ENCODE measurements at places on chromosomes 13 and 19.

DNA sequence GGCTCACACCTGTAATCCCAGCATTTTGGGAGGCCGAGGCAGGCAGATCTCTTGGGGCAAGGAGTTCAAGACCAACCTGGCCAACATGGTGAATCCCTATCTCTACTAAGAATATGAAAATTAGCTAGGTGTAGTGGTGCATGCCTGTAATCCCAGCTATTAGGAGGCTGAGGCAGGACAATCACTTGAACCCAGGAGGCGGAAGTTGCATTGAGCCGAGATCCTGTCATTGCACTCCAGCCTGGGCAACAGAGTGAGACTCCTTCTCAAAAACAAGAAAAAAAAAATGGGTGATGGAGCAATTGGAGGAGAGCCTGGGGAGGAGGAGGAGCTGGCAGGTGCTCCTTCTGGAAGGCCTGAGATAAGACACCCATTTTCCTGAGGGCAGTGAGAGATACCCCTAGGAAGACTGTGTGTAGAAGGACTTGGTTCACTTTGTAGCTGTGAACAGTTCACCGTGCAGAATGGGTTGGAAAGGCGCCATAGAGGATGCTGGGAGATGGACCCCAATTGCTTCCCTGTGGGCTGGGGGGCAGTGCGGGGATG is 8.7 kb upstream of the CARM1 start:
- DNase-seq = no peak

DNA sequence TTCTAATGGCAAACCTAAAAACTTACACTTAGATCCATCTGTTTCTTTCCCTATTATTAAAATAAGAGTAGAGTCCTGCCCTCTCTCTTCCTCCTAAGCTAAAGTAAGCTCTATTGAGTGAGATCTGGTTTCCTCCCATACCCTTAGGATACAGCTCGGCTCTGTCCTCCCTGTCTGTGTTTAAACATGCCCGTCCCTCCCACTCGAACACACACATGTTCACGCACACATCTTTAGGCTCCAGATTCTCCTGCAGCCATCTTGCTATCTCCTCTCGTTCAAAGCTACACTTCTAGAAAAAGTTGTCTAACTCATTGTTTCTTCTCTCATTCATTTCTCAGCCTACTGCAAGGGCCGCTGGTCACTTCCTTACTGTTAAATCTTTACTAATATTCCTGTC is 15.1 kb upstream of the CEBPG start:
- DNase-seq = no peak

DNA sequence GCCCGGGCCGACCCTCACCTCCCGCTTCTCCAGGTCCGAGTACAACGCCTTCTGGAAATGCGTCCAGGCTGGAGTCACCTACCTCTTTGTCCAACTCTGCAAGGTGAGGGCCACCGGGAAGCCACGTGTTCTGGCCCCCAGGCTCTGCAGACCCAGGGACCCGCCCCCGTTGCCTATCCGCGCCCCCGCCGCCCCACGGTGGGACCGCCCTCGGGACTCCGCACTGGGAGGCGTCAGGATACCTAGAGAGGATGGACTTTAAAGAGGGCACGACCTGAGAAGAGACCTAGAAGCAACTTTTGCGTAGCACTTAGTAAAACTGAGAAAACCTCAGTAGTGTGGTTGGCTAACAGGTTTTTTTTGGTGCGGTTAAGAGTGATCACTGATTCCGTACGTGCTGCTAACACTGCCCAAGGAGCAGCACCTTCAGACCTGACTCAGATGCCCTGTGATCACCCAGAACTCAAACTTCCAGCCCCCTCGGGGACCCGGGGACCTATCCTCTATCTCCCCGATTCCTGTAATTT is 492 bp downstream of the TMEM147 start:
- peak; percentile 34 for DNase-seq

- DNase-seq = no peak
These were observed 407.2 kb downstream of the GPC5 start for GRCh38 chr13:91805605-91806004.

DNA sequence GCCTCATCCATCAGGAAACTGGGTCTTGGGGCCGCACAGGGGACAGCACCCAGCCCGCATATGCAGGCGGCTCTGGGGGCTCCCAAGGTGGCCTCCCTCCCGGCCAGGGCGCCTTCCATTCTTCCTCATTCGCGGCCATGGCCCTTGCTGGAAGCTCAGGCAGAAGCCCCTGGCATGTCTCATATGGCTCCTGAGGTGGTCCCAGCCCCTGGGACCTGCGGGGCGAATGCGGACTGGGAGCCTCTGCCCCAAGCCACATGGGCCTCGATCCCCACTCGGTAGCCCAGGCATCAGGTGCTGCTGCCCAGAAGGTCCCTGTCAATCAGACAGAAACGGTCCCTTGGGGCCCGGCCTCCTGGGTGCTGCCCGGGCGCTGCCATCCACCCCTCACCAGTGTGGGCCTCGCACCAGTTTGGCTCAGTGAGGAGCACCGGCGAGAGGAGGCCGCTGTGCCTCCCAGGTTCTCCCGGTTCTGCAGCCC is 301.6 kb downstream of the TEX29 start:
- DNase-seq = no peak

DNA sequence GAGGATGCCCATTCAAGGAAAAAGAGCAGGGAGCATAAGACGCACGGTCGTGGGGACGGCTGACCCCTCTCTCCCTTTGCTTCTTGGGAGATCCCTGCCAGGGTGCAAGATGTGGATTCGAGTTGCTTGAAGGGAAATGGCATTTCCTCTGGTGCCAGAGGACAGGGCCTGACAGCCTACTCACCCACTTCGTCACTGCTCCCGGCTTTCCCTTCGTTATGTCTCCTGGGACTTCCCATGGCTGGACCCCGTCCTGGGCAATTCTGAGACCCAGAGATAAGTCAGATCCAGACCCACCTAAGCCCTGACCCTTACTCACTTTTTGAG is 1.2 kb downstream of the TBC1D17 start:
- no peak for DNase-seq

DNA sequence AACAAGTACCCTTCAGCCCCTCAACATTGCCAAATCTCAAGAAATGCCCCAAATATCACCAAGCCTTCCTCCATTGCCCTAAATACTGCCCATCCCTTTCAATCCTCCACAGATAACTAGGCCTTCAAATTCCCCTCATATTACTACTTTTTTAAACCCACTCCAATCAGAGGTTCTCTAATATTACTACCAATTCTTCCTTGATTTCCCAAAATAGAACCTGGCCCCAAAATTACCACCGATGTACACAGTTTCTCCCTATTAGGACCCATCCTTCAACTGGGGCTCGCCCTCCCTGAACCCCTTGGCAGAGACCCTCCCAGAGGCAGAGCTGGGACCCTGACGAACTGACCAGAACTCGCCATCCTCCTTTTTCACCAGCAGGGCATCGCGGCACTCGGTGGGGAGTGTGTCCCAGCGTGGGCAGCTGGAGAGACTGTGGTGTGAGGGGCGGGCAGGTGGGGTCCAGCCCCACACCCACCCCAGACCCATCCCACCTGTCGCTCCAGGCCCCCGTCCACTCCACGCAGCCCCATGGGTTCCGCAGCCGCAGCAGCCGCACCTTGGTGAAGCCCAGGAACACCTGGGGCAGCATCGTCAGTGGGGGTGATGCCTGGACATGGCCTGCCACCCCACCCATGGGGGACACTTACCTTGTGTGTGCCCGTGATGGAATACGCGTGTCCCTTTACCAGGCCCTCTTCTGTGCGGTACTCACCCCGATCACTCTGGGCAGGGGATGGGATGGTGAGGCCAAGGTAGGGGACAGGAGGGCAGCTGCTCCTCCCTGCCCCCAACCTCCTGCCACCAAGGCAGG is 6.1 kb downstream of the CAPN12 start:
- DNase-seq = peak; percentile 7

- no peak for DNase-seq
These were observed 5.8 kb downstream of the RAB20 start for GRCh38 chr13:110555601-110556223.

GRCh38 chr13:80551650-80552497 is 210.9 kb upstream of the SPRY2 start:
- DNase-seq = no peak

All from EH (cell line).